ENCODE measurements at places on chromosomes 1 and 21.

- DNase-seq: no peak
Measured at GRCh38 chr1:87141556-87141955, 187.1 kb upstream of the LMO4 start.

DNA sequence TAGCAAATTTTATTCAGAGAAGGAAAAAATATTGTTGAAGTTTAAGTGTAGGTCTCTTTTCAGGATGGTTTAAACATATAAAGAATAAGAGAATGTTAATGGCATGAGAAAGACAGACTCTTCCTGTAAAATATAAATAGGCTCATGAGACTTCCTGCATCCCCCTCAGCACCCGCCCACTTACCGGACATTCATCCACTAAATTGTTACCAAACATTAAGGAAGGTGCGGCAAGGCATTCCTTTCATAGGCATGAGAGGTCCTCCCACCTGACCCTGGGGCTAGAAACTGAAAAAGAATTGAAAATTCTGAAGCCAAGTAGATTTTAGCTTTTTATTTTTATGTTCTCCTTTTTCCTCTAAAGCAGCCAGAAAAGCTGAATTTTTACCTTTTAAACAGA is 10.6 kb upstream of the USP1 start:
- no peak for DNase-seq

GRCh38 chr21:36589352-36589971 is 109.5 kb upstream of the SIM2 start:
- no peak for DNase-seq

- no peak for DNase-seq
Measured at GRCh38 chr1:177897281-177897997, 72.4 kb downstream of the SEC16B start.

DNA sequence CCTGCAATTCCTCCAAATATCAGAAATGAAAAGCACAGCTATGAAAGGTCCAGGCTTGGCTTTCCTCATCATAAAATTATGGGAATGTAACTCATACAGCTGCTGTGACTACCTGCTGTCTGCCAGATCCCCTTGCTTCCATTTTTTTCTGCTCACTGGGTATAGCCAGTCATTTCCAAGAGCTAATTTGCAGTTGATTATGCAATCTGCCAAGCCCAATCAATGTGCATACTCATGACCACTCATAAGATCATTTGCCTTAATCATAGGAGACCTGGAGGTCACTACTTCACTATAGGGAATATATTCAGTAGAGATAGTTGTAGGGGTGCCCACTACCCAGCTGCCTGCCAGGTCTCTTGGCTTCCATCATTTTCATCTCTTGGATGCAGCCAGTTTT is 417.7 kb upstream of the ZRANB2 start:
- DNase-seq: no peak

DNA sequence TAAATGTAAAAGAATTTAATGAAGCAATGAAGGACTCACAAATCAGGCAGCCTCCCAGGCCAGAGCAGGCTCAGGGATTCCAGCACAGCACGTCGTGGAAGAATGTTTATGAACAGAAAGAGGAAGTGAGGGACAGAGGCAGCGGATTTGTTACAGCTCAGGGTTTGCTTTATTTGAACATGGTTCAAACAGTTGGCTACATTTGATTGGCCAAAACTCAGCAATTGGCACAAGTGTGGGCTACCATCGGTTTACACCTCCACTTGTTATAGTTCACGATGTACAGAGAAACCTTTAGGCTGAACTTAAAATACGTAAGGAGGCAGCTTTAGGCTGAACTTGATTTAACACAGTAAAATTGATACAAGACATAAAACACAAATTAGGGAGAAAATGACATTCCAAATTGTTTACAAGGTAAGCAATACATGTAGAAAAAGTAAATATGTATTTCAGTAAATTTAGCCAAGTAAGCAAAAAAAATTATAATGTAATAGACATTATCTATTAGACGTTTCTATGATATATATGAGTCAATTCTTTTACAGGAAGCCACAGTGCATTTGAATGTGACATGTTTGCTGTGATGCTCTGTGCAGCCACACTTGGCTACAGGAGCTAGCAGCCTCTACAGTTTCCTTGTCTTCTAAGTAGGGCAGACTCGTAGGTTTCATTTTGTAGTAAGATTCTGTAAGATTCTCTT is 126.5 kb downstream of the ADSS2 start:
- DNase-seq: no peak

DNA sequence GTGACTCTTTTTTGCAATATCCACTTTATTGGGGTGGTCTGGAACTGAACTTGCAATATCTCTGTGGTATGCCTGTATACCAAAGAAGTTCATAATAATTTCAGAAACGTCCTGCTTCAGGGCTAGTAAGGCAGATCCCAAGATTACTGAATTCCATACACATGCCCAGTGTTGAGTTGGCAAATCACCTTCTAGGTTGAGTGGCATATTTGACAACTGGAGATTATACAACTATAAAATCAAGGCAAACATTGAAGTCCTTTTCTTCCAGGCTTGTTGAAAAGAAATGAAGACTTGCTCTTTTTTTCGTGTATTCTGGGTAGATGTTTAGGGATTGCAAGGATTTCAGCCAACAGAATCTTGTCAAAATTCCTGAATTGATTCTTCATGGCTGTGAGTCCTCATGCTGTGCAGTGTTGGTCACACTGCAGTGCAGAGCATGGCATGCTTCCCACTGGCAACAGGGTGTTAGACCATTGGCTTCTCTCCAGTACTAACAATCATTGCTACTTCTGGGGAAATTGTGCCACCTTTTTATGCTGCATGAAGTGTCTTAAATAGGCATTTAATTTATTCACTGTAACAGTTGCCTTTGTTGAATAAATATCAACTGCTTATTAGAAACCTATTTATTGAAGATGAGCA is 367.1 kb upstream of the ADGRL4 start:
- no peak for DNase-seq

DNA sequence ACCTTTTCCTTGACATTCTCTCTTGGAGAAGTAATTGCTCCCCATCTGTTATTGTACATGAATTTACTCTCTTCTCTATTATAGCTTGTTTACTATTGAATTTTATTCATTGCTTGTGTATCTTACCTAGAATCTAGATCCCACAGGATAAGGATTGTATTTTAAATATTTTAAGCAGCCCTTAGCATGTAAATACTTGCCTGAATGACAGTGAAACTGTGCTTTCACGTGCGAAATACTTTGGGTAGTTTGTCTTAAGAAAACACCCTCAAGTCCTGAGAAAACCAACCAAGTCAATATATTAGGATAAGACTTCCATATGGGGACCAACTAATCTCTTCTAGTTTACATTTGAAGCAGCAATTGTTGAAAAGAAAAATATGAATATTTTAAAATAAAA is 15.3 kb downstream of the ARPC5 start:
- DNase-seq: no peak

DNA sequence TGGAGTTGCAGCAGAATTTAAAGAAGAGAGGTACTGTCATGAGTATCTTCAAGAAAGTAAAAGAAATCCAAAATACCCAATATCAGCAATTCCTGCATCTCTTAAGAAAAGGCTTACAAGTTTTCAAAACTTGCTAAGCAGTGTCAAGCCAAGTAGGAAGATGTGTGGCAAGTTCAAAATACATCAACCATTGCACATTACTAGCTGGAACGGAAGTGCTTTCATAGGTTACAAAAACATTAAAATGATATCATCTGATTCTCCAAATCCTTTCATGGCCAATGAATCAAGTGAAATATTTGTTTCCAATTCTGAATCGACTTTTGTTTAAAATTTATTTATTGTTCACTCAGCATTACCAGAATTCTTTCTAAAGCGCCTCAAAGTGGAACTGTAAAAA is 5.7 kb upstream of the ABCA4 start:
- no peak for DNase-seq

GRCh38 chr1:15958793-15959192 is 17.1 kb downstream of the ZBTB17 start:
- no peak for DNase-seq

GRCh38 chr1:173360487-173361063 is 116.6 kb upstream of the PRDX6 start:
- DNase-seq: no peak

DNA sequence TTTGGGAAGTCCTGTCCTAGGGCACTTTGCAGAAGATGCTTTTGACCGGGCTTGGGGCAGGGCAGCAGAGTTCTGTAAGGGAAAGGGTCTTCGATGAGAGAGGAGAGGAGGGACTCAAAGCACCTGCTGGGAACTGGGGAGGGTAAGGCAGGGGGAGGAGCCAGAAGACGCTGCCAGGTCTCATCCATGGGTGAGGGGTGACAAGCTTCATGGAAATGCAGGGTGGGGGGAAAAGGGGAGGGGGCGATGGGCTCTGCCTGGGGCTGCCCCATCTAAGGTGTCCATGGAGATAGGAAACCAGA is 20.9 kb upstream of the C2CD2 start:
- no peak for DNase-seq

- no peak for DNase-seq
Measured at GRCh38 chr1:112722601-112723510, 7.7 kb upstream of the PPM1J start.

DNA sequence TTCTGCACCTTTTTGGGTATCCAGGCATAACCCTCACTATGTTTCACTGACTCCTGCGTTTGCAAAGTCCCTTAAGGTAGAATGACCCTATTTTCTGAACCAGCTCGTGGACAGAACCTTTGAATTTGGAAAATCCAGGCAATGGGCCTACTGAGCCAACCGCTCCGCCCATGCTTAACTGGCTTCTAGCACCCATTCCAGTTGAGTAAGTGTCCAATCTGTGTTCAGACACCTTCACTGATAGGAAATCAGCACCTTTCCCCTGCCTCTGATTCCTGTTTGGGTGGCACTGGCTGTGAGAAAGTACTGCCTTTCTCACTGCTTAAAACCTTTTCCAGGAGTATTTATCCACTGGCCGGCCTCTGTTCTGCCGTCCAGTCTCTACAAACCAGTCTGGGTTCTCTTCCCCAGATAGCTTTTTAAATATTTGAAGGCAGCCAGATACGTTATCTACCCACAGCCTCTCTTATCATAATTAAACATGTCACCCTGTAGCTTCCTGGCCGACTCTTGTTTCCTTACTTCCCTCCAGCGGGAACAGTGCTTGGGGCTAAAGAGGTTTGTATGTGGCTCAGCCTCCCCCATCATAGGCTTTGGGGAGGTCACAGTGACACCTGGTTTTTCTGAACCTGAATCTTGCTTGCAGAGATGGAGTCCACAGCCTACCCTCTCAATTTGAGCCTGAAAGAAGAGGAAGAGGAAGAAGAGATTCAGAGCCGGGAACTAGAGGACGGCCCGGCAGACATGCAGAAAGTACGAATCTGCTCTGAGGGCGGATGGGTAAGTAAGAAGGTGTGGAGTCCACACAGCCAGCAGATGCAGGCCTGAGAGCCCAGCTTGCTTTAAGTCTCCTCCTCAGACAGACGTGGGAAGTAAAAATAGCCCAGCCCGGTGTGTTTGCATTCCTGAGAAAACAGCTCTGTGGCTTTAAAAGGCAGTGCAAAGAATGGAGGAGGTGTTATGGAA is 1.3 kb downstream of the POGK start:
- no peak for DNase-seq

DNA sequence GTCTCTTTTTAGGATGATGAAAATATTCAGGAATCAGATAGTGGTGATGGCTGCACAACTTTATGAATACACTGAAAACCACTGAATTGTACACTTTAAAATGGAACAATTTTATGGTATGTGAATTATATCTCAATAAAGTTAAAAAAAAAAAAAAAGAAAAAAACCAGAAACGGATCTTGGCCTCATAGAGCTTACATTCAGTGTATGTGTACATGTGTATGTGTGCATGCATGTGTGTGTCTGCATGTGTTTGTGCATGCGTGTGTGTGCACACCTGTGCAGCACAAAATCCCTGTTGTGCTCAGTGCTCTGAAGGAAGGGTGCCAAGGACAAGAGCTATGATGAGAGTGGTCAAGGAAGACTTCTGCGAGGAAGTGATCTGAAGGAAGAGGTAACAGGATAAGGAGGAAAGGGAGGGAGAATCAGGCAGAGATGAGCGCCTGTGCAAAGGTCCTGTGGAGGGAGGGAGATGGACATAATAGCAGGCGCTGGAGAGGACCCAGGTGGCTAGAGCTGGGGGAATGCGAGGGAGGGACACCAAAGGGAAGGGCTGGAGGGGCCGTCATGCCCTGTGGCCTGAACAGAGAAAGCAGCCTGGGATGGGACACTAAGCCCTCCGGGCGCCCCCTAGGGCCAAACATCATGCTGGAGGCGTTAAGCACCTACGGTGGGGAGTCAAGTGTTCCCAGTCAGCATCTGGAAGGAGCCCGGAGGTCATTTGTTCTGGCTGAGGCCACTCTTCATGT is 25.2 kb downstream of the NKAIN1 start:
- DNase-seq: no peak

GRCh38 chr1:153429266-153430165 is 13.2 kb downstream of the S100A7A start:
- no peak for DNase-seq

DNA sequence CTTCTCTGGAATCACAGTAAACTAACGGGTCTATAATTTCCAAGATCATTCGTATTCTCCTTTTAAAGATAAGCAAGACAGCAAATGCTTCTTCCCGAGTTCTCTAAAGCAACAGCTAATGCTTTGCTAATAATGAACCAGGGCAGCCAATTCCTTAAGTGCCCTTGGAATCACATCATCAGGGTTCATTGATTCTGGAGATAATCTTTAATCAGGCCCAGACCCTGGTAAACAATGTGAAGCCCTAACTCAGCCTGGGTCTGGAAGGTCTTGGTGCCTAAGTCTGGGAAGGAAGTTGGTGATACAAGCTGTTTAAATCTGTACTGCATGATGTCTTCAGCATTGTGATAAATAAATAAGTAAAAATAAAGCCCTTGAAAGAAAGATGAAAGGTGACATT is 18.4 kb downstream of the ERI3 start:
- DNase-seq: no peak

GRCh38 chr1:35359995-35360394 is 91.5 kb downstream of the ZMYM4 start:
- no peak for DNase-seq

DNA sequence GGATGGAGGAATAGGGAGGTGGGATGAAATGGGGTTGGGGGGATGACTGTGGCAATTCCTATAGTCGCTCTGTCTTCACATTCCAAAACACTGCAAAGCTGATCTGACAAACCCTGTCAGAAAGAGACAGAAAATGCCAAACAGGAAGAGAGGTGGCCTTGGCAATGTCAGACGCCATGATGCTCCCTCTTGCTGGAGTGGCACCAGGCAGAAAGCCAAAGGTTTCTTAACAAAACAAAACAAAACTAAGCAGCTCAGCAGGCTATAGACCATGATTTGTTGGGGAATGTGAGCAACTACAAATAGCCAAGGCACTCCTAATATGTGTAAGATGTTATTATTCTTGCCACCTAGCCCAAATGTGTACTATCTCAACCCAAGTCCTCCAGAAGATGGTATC is 42.9 kb upstream of the PLA2G2C start:
- DNase-seq: no peak

GRCh38 chr21:25863747-25864146 is 129.0 kb downstream of the GABPA start:
- no peak for DNase-seq

DNA sequence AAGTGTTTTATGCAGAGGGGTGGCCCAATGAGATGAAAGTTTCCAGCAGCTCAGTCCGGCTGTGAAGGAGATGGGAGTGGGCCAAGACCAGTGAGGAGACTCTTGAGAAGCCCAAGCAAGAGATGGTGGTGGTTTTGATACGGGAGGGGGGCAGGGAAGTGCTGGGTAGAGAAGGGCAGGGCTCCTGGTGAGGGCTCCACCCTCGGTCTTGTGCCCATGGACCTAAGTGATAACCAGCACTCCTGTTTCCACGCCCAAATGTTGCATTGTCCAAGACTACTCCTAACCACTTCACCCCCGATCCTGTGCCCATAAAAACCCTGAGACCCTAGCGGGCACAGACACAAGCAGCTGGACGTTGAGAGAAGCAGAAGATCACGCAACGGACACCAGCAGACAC is 140.9 kb downstream of the MIS18A start:
- no peak for DNase-seq

- DNase-seq: no peak
Measured at GRCh38 chr1:26190373-26190987, at the start of gene CATSPER4. TSS of gene CATSPER4 (plus strand) at chr1:26190602. CDS start at chr1:26190628, 26 bp downstream.

Measured in cortex of kidney (tissue), 1 donor.